ENCODE measurements at places on chromosomes 13 and 19.
A peak's percentile ranks its signal among the peaks of the same experiment; 100 is the strongest.

GRCh38 chr19:1745589-1746031, 7.7 kb upstream of the ONECUT3 start:
- no peak overlapping the region for H3K27ac ChIP-seq
- H3K4me3 ChIP-seq, result no peak overlapping the region
- DNase-seq, result no peak
- peaks cover 12% of the 10 kb centered on the region for H3K4me1 ChIP-seq
- H3K27me3 ChIP-seq, result peaks cover 21% of the 10 kb centered on the region
- no peaks in the 10 kb centered on the region for H3K36me3 ChIP-seq

GRCh38 chr13:75372923-75373841, 108.8 kb downstream of the TBC1D4 start:
- no peaks in the 10 kb centered on the region for H3K36me3 ChIP-seq
- H3K4me1 ChIP-seq, result no peaks in the 10 kb centered on the region
- no peak for DNase-seq
- H3K27ac ChIP-seq, result no peak overlapping the region
- no peak overlapping the region for H3K4me3 ChIP-seq

- DNase-seq, result no peak
- H3K27ac ChIP-seq, result peak overlapping the region; percentile 32
- H3K4me3 ChIP-seq, result no peak overlapping the region
- H3K4me1 ChIP-seq, result peaks cover 14% of the 10 kb centered on the region
- H3K36me3 ChIP-seq, result no peaks in the 10 kb centered on the region
- H3K27me3 ChIP-seq, result no peaks in the 10 kb centered on the region
Measured at GRCh38 chr13:112574834-112575613, 12.9 kb downstream of the TUBGCP3 start.

GRCh38 chr19:47110521-47111005, 3.0 kb downstream of the ZC3H4 start:
- peak overlapping the region; percentile 98 for H3K4me3 ChIP-seq
- no peaks in the 10 kb centered on the region for H3K36me3 ChIP-seq
- peak overlapping the region; percentile 99 for H3K27ac ChIP-seq
- no peak for DNase-seq
- no peaks in the 10 kb centered on the region for H3K27me3 ChIP-seq
- peaks cover 11% of the 10 kb centered on the region for H3K4me1 ChIP-seq

GRCh38 chr13:44972956-44973581, 16.2 kb downstream of the NUFIP1 start:
- H3K4me3 ChIP-seq, result no peak overlapping the region
- H3K36me3 ChIP-seq, result peaks cover 9% of the 10 kb centered on the region
- no peaks in the 10 kb centered on the region for H3K27me3 ChIP-seq

GRCh38 chr13:76292726-76293125, 593.5 kb downstream of the KCTD12 start:
- no peak overlapping the region for H3K27ac ChIP-seq
- no peaks in the 10 kb centered on the region for H3K27me3 ChIP-seq
- no peaks in the 10 kb centered on the region for H3K4me1 ChIP-seq
- DNase-seq, result no peak
- no peak overlapping the region for H3K4me3 ChIP-seq

- DNase-seq, result no peak
- H3K4me3 ChIP-seq, result peak overlapping the region; percentile 33
- no peaks in the 10 kb centered on the region for H3K36me3 ChIP-seq
- no peaks in the 10 kb centered on the region for H3K27me3 ChIP-seq
Measured at GRCh38 chr13:40653527-40654318, 12.7 kb downstream of the FOXO1 start.

- no peaks in the 10 kb centered on the region for H3K27me3 ChIP-seq
- no peak for DNase-seq
- no peaks in the 10 kb centered on the region for H3K36me3 ChIP-seq
- peaks cover 7% of the 10 kb centered on the region for H3K4me1 ChIP-seq
- H3K4me3 ChIP-seq, result peak overlapping the region; percentile 85
- H3K27ac ChIP-seq, result peak overlapping the region; percentile 30
Measured at GRCh38 chr19:40348961-40349507, 539 bp downstream of the PLD3 start.

GRCh38 chr19:51458899-51459505, 748 bp upstream of the SIGLEC8 start:
- H3K4me3 ChIP-seq, result no peak overlapping the region
- no peak for DNase-seq
- no peak overlapping the region for H3K27ac ChIP-seq
- no peaks in the 10 kb centered on the region for H3K27me3 ChIP-seq
- H3K4me1 ChIP-seq, result no peaks in the 10 kb centered on the region
- no peaks in the 10 kb centered on the region for H3K36me3 ChIP-seq

GRCh38 chr19:7595466-7596133, at the start of gene CAMSAP3:
Gene CAMSAP3 (plus strand): TSS chr19:7595863. CDS start chr19:7596003, 140 bp downstream.
- H3K36me3 ChIP-seq, result no peaks in the 10 kb centered on the region
- no peaks in the 10 kb centered on the region for H3K27me3 ChIP-seq
- H3K4me1 ChIP-seq, result no peaks in the 10 kb centered on the region
- DNase-seq, result no peak
- peak within 1 kb of the TSS; percentile 77 for H3K4me3 ChIP-seq

DNA sequence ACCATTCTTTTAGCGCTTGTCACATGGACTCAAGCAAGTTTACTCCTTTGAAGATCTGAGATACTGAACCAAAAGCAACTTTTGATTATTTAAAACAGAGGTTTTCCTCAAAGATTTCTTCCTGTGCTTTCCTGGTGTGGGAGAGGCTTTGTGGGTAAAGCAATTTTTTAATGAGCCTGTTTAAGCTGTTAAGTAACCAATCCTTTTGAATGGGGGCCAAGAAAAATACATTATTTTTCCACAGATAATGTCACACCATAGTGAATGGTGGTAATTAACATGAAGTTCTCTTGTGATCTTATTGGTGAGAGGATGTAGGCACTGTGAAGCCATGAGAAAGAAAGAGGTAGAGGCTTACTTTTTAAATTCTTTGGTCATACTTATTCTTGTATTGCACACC, 55.8 kb upstream of the OBI1 start:
- H3K27ac ChIP-seq, result no peak overlapping the region
- H3K36me3 ChIP-seq, result no peaks in the 10 kb centered on the region
- no peak for DNase-seq
- no peaks in the 10 kb centered on the region for H3K4me1 ChIP-seq
- H3K27me3 ChIP-seq, result no peaks in the 10 kb centered on the region

GRCh38 chr13:109790086-109790485, 3.7 kb upstream of the IRS2 start:
- no peak overlapping the region for H3K27ac ChIP-seq
- H3K4me3 ChIP-seq, result no peak overlapping the region
- no peaks in the 10 kb centered on the region for H3K4me1 ChIP-seq
- H3K36me3 ChIP-seq, result no peaks in the 10 kb centered on the region
- H3K27me3 ChIP-seq, result peaks cover 1% of the 10 kb centered on the region

DNA sequence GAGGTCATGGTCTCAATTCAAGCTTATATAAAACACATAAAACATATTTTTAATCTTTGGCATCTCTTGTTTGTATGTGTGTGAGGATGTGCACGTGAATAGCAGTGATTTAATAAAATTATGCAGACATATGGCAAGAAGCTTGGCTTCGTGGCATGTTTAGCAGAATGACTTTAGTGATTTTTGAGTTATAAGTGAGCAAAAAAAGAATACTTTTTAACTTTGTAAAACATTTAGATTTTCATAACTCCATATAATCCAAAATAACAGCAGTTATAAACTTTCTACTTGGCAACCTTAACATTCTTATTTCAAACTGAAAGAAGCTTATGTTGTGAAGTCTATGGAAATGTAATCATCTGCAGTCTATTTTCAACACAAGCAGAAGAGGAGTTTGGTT, 120.6 kb downstream of the SLITRK1 start:
- no peaks in the 10 kb centered on the region for H3K27me3 ChIP-seq
- H3K27ac ChIP-seq, result no peak overlapping the region
- no peak for DNase-seq
- no peaks in the 10 kb centered on the region for H3K4me1 ChIP-seq

GRCh38 chr19:30590596-30591229, 218.5 kb downstream of the ZNF536 start:
- H3K27ac ChIP-seq, result no peak overlapping the region
- no peaks in the 10 kb centered on the region for H3K27me3 ChIP-seq
- H3K36me3 ChIP-seq, result no peaks in the 10 kb centered on the region
- no peaks in the 10 kb centered on the region for H3K4me1 ChIP-seq
- no peak overlapping the region for H3K4me3 ChIP-seq

GRCh38 chr19:41521931-41522555, 53.9 kb upstream of the CEACAM21 start:
- no peaks in the 10 kb centered on the region for H3K36me3 ChIP-seq
- peak overlapping the region; percentile 47 for H3K4me3 ChIP-seq
- DNase-seq, result no peak
- H3K4me1 ChIP-seq, result peaks cover 10% of the 10 kb centered on the region
- peak overlapping the region; percentile 8 for H3K27ac ChIP-seq

DNA sequence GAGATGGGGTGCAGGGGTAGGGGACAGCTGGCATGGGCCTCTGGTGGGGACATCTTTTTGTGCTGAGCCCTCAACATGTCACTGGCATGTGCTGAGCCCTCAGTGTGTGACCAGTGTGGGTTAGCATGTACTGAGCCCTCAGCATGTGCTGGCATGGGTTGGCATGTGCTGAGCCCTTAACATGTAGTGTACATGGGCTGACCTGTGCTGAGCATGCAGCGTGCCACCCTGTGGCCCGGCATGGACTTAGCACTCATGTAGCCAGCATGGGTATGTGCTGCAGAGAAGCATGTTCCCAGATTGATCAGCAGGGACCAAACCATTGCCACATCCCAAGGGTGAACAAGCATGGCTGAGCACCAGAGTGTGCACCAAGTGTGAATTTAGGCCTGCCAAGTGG, 11.5 kb downstream of the HIPK4 start:
- no peaks in the 10 kb centered on the region for H3K36me3 ChIP-seq
- H3K4me3 ChIP-seq, result no peak overlapping the region
- no peak overlapping the region for H3K27ac ChIP-seq
- DNase-seq, result no peak
- no peaks in the 10 kb centered on the region for H3K4me1 ChIP-seq
- no peaks in the 10 kb centered on the region for H3K27me3 ChIP-seq

Measured in GM12878 (cell line).